Activated CD4-positive, alpha-beta T cell treated with anti-CD3 and anti-CD28 coated beads for 1 hour (primary cell): ENCODE measurements at places on chromosomes 5 and 9.

GRCh38 chr5:95739857-95740256 lies 8.7 kb downstream of the RHOBTB3 start:
- DNase-seq = no peak

- no peak for DNase-seq
Measured at GRCh38 chr9:99026956-99027298, 78.0 kb upstream of the TGFBR1 start.

DNA sequence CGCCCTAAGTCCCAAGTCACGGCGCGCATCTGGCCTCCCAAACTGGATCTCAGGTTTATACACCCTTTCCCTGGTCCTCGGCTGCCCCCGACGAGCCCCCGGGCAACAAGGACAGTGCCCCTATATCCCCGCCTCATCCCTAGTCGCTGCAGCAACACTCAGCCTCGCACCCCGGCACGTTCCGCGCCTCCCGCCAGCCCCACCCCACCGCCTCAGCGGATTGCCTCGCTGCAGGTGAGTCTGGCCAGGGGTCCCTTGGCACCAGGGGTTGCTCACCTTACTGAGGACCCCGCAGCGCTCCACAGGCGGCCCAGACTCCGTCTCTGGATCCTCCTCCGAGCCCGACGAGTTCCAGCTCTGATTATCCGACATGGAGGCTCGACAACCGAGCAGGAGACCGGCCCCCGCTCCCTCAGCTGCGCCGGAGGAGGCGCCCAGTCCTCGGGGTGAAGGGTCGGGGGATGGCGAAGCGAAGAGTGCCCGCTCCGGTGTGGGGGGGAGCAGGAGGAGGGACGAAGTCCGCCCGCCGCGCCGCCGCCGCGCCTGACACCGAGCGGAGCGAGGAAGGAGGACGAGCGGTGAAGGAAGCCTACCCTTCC lies 494 bp downstream of the CERT1 start:
- no peak for DNase-seq

- DNase-seq = no peak
Measured at GRCh38 chr9:2411459-2412215, 209.9 kb upstream of the VLDLR start.

- DNase-seq = no peak
Measured at GRCh38 chr5:57572461-57572860, 89.8 kb upstream of the ACTBL2 start.

DNA sequence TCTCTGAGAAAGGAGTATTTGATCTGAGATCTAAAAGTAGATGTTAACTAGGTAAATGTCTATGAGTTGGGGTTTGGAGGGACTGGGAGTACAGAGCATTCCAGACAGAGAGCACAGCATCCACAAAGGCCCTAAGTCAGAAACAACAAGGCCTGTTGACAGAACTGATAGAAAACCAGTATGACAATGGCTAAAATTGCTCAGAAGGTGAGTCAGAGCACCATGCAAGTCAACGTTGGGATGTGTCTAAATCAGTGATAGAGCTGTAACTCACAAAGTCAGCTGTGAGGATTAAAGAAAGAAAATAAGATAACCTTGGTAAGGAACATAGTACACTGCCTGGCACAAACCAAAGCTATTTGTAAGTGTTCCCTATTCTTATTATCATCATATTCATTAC lies 124.0 kb downstream of the CETN3 start:
- DNase-seq = no peak

GRCh38 chr5:68683632-68684036 lies 410.2 kb upstream of the SLC30A5 start:
- no peak for DNase-seq

DNA sequence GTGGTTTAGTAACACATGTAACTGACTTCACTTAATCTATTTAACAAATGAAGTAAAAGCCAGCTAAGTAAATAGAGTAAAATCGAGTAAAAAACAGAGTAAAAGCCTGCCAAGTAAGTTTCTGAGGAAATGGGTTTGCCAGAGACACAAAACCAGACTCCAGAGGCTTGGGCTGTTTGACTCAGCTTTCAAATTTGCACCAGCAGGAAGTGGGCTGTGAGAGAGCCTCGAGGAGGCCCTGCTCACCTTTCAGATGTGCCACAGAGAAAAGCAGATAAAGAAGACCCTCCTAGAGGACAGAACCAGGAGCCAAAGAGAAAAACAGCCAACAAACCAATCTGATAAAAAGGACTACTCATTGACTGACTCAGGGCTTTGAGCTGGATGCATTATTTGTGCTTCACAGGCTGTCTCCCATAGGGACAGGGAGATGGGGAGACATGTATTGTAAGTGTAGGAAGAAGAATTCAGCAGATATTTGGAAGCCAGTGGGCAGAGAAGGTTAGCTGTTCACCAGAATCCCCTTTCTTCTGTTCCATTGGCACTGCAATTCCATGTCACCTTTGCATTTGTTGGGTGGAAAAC lies 14.4 kb upstream of the AMACR start:
- no peak for DNase-seq

DNA sequence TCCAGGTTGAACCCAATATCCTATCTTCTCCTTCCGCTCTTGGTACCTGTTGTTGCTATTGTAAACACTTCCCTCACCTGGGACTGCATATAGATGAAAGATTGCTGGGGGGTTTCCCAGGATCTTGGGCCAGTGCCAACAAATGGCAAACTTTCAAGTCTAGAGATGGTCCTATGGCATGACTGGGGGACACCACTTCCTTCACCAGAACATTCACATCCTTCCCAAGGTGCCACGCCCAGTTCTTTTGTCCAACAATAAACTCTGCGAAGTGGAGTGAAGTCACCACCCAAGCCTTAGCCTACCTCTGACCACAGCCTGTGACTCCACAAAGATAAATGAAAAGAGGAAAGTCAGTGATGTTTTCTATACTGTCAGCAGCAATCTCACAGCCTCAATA lies 34.4 kb downstream of the DOCK8 start:
- no peak for DNase-seq

- no peak for DNase-seq
Measured at GRCh38 chr5:116645627-116646026, 71.0 kb upstream of the SEMA6A start.

DNA sequence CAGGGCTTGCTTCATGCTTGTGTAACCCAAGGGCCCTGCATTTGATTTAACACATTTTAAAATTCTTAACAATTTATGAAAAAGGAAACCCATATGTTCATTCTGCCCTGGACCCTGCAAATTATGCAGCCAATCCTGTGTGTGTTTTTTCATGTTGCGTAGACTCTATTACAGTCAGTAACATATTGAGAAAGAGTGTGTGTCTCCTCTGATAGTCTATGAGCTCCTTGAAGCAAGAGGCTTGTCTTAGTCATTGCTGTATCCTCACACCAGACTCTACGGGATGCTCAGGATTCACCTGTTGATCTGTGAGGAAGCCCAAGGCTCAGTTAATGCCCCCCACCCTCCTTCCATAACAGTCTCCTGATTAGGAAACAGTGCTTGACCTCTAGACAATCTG lies 177.3 kb upstream of the DMAC1 start:
- DNase-seq = no peak

GRCh38 chr9:110842169-110842568 lies 173.6 kb downstream of the MUSK start:
- DNase-seq = no peak

GRCh38 chr5:83472213-83472507 lies 616 bp downstream of the VCAN start:
- no peak for DNase-seq

- no peak for DNase-seq
Measured at GRCh38 chr9:72012646-72013045, 47.8 kb downstream of the C9orf57 start.

DNA sequence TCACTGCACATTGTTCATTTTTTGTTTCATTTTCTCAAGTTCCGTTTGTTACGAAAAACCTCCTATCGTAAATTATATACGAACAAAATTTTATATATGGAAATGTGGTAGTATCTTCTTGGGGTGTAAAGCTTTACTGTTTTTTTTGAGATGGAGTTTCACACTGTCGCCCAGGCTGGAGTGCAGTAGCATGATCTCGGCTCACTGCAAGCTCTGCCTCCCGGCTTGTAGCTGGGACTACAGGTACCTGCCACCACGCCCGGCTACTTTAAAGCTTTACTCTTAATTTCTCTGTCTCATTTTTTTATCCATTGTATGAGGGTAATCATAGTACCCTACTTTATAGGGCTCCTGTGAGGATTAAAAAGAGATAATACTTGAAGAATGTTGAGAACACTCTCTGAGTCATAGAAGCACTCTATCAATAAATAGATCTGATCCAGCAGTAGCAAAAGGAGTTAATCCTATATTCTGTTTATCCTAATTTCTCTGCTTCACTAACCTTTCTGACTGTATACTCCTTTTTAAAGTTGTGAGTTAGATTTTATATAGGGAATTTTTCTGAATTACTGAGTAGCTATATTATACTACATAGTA lies 5.6 kb upstream of the LRRC70 start:
- DNase-seq = no peak

- DNase-seq = no peak
Measured at GRCh38 chr5:53339962-53340540, 140.4 kb upstream of the FST start.

DNA sequence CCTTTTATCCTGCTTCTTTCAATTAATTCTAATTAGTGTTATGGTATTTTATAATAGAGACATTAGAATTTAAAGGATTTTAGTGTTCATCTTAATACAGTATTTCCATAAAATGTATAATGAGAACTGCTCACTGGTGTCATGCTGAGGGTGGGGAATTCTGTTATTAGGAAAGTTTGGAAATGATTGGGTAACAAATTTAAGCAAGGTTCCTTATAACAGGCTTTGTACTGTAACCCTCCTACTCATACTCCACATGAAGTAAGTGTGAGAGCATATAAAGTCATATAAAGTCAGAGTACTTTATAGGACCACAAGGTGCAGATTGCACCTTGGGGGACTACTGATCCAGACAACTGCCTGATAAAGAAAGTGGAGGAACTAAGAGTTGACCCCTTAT lies 42.2 kb downstream of the SV2C start:
- DNase-seq = no peak

GRCh38 chr5:110803467-110804326 lies 64.9 kb downstream of the SLC25A46 start:
- DNase-seq = no peak

DNA sequence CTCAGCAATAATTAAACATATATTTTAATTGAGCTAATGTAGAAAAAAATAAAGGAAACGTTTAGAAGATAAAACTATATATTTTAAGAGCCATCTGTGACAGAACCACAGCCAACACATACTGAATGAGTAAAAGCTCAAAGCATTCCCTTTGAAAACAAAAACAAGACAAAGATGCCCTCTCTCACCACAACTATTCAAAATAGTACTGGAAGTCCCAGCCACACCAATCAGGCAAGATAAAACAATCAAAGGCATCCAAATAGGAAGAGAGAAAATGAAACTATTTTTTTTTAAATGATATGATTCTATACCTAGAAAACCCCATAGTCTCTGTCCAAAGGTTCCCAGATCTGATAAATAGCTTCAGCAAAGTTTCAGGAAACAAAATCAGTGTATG lies 262.0 kb downstream of the HTR1A start:
- no peak for DNase-seq

- DNase-seq = no peak
Measured at GRCh38 chr9:19690128-19690527, 98.7 kb downstream of the SLC24A2 start.

DNA sequence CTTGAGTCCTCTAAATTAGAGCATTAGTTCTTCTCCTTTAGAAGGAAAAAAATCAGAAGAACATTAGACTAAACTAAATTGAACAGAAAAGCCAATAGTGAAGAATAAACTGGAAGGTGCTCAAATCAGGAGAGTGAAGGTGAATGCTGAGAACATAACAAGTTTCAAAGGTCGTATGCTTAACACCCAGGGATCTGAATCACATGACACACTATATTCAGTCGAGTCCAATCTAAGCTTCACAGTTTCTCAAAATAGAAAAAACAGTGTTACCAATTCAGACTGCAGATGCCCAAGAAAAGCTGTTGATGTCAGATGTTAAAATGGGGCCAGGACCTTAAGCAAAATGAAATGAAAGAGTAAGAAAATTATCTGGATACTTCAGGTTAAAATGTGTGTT lies 614.5 kb downstream of the EFNA5 start:
- DNase-seq = no peak

DNA sequence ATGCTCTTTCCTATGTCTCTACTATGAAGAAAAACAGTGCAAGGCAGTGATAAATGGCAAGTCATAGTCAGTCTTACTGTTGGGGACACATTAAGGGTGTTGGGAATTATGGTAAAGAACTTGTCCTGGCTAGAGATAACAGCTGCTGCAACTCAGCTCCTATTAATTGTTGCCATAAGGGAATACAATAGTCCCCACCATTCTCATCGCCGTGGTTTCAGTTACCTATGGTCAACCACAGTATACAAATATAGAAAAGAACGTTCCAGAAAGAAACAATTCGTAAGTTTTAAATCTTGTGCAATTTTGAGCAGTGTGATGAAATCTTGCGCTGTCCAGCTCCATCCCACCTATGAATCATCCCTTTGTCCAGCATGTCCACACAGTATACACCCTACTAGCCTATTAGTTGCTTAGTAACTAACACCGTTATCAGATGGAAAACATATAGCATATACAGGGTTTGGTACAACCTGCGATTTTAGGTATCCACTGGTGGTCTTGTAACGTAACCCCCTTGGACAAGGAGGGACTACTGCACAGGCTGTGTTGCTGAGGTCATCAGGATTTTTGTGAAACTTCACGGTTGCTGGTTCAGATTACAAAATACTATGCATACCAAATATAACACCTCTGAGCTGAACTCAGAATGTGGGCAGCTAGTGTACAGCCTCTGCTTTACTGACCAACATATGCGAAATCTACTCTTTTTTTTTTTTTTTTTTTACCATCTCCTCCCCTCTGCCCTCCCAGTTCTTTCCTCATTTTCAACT lies 53.5 kb downstream of the ZFR start:
- DNase-seq = no peak

DNA sequence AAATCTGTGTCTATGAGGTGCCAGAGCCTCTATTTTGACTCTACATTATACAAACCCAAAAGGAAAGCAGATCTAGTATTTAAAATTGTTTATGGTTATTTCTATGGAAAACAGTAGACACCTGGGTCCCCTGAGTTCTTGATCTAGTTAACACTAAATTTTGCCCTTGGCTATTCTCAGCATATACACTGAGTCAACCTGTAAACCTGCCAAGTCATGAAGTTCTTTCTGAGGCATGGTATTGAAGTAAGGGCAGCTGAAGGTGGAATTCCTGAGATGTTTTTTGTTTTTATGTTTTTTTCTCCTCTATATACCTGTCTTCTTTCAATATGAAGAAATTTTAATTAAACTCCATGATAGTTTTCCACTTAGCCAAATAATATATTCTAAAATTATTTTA lies 120.2 kb downstream of the PDE4D start:
- no peak for DNase-seq

DNA sequence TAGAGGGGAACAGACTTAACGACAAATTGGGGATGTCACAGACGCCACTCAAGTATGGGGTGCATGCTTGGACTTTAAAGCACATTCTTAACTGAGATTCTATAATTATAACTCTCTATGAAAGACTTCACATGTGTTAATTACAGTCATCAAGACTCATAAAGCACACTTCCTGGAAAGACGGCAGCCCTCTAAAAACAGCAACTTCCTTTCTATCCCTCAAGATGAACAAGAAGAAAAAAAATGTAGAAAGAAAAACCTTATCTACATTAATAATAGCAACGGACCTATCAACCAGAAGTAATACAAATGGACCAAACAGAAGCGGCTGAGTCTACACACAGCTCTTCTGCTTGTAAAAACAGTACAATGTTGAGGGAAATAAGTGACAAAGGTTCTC lies 21.2 kb downstream of the GNAQ start:
- no peak for DNase-seq
